ENCODE measurements at places on chromosomes 1 and 21.

- no peak for DNase-seq
Measured at GRCh38 chr1:110228381-110228780, 18.3 kb downstream of the KCNC4 start.

- DNase-seq = no peak
Measured at GRCh38 chr1:55212349-55213150, 2.6 kb downstream of the USP24 start.

DNA sequence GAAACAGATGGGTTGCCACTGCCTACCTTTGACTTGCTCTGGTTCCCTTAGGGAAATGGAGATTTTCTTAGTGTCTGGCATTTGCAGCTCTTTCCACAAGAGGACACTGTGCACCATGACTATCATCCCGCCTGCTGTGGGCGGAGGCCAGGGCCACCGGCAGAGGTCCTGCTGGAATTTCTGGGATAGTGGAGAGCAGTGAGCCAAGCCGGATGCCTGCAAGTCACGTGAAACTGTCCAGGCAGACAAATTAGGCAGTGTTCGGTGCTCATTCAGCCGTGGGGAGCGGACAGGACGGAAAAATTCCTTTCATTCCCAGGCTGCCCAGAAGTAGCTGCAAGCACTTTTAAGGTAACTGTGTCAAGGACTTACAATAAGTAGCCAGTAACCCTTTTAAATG, 43.4 kb downstream of the IGSF5 start:
- DNase-seq = peak; percentile 49

DNA sequence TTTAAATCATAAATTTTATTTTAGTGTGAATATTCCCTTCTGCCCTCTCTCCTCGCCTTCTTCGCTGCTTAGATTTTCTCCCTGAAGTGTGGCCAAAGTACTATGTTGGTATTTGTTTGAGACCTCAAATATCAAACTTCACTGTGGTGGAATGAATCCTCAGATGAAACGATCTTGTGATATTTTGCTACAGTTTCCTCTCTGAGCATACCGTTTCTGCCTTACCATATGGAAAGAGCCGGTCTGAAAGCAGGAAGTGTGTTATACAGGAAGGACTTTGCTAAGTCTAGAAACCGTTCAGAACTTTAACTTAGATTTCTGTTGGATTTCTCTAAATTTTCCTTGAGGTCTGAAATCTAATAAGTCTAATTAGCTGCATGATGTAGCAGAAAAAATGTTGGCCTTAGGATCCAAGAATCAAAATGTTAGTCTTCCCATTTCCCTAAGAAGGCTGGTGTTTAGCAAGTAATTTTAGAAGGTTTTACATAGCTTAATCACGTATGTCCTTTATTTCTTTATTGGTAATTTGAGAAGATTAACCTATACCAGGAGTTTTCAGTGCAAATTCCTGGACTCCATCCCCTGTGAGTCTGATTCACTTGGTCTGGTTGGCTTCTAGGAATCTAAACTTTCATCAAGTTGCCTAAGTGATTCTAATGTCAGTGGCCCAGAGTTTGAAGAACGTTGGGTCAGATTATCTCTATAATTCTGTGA, 30.7 kb downstream of the SDCCAG8 start:
- DNase-seq = no peak

DNA sequence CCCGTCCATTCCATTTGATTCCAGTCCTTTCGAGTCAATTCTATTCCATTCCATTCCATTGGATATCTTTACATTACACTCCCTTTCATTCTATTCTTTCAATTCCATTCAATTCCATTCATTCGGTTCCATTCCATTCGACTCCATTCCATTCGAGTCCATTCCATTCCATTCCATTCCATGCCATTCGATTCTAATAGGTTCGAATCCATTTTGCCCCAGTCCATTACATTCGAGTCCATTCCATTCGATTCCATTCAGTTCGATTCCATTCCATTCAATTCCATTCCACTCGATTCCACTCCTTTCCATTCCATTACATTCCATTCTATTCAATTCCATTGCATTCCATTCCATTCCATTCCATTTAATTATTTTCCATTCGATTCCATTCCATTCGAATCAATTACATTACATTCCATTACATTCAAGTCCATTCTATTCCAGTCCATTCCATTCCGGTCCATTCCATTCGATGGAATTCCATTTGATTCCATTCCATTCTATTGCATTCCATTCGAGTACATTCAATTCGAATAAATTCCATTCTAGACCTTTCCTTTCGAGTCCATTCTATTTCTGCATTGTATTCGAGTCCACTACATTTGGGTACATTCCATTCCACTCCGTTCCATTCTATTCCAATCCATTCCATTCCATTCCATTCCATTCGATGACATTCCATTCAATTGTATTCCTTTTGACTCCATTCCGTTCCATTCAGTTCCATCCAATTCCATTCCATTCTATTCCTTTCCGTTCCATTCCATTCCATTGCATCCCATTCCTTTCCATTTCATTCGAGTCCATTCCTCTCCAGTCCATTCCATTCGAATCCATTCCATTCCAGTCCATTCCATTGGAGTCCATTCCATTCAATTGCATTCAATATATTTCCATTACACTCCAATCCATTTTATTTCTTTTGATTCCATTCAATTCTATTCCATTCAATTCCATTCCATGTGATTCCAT, 2604.8 kb upstream of the TPTE start:
- no peak for DNase-seq

DNA sequence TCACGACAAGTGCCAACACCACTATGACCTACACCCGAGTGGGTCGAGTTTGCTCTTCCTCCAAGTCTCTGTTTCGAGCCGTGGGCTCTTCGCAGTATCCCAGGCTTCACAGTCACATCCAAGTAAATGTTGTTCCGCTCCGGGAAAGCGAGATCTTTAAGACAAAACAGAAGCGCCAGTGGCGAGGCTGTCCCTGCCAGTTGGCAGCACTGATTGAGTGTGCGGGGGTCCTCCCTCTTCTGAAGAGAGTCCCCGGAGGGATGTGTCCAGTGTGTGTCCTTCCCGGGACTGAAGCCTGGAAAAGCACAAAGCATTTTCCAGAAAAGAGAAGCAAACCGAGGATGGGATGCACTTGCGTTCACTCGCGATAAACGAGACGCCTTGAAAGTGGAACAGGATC, 158.9 kb downstream of the PRDM16 start:
- no peak for DNase-seq

DNA sequence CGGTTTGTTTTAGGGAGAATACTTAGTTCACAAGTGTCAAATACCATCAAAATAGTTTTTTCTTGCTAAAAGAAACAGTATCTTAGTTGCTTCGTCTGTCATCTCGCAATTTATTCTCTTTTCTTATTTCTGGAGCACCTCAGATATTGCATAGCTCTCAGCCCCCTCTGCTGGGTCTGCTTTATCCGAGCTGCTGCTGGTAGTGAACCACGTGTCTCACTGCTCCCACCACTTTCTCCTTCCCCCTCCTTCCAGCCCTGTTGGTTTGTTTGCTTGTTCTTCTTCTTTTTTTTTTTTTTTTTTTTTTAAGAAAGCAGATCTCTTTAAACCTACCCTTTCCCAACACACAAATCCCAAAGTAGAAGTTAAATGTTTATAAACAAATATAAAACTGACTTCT, 170.8 kb downstream of the EDEM3 start:
- no peak for DNase-seq

DNA sequence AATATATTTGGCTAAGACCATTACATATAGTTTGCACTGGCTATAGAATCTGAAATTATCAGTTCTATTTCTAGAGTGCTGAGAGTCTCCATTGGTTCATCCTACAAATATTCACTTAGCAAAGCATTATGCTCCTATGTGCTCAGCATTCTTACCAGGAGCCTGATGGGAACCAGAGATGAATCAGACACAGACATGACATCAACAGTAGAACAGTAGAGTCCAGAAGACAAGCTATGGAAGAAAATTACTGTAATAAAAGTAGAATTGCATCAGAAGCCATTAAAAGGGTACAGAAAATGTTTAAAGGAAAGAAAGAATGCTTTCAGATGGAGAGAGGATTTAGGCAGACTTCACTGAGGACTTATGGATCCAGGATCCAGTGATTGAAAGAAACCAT, 271.7 kb upstream of the SNX7 start:
- no peak for DNase-seq

GRCh38 chr1:162905174-162906158, 44.5 kb upstream of the CCDC190 start:
- no peak for DNase-seq

DNA sequence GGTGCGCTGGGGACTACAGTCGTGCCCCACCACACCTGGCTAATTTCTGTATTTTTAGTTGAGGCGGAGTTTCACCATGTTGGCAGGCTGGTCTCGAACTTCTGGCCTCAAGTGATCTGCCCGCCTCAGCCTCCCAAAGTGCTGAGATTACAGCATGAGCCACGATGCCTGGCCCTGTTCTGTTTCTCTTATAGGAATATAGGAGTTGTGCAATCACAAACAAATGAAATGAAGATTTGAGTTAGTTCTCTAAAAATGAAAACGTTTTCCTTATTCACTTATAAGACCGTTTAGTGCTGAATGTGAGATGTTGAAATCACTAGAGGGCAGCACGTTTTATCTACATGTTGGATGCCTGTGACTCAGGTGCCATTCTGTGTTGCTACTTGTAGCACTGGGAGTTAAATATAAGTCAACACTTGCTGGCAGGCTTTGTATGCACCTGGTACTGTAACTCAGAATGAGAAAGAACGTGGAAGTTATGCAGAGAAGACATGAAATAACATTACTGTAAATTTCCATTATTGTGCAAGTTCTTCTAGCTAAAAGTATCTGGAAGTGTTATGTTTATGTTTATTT, 45.8 kb downstream of the MIGA1 start:
- DNase-seq = peak; percentile 10

GRCh38 chr21:36015045-36015444, 45.3 kb downstream of the SETD4 start:
- DNase-seq = no peak

GRCh38 chr1:182286761-182287160, 104.8 kb downstream of the GLUL start:
- no peak for DNase-seq

- no peak for DNase-seq
Measured at GRCh38 chr1:6591222-6591621, 11.4 kb downstream of the ZBTB48 start.

- no peak for DNase-seq
Measured at GRCh38 chr1:225651376-225651871, 1.5 kb downstream of the ENAH start.

GRCh38 chr1:8241417-8242014, 76.4 kb upstream of the SLC45A1 start:
- peak; percentile 74 for DNase-seq

DNA sequence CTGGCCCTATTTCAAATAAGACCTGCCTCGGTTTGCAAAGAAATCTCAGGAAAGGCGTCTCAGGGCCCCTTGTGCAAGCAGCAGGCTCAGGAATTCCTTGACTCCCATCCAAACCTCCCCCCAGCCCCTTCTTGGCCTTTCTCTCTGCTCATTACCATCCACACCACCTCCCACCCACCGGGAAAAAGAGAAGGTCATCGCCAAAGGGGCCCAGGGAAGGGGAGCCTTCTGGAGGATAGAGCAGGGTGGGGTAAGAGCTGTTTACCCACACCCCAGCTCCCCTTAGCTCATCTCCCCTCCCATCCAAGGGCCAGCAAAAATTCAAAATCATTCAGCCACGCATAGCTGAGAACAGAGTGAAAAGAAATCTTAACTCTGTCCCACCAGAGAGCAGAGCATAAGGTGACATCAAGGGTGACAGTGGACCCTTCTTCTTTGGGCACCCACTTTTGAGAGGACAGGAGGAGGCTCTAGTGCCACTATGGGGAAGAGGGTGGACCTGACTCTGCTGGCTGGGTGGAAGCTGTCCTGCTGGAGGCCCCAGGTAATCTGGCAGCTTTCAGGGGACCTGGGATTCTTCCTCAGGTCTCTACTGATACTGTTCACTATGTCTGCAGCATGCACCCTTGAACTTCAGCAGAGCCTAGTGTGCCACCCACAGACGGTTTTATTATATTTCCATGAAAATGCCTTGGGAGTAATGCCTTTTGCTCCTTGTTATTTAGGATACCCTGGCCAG, 3.9 kb upstream of the WNT2B start:
- DNase-seq = no peak

DNA sequence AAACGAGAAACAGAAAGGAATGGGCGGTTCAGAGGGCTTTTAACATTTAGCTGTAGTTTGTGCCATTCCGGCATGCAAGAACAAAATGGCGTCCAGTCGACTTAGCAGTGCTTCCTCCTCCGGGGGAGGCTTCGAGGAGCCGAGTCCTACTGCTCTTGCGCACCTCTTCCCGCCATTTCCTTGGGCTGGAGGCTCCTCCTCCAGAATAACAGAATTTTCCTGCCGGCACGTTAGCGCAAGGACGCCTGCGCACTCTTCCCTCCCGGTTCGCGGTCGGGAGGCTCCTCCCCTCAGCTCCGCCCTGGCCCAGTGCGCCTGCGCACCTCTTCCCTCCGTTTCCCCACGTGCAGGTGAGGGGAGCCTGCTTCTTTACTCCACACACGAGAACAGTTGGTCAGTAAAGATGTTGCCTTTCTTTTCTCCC, 1.0 kb downstream of the DMRTB1 start:
- DNase-seq = no peak

Measured in transverse colon (tissue), 4 donors.